ENCODE measurements at places on chromosomes 7 and 10. TPM values are rescaled to one million over a fixed set of nuclear protein-coding genes. Genes with fewer than 3 reads are reported as not detected.

DNA sequence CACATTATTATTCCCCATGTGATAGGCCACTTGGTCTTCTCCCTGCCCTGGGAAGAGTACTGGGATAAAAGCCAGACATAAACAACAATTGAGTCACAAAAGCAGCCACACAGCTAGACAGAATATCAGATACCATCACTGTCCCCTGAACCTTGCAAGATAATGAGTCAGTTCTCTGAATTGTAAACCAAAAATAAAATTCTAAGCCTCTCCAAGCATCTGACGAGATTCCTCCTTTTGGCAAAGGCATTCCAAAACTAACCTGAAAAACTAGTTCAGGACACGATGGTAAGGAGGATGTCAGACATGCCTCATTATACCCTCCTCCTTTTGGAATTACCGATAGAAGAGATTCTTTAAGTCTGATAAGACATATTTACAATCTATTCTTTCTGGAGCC, 450.7 kb downstream of the HTR7 start:
- DNase-seq: no peak

DNA sequence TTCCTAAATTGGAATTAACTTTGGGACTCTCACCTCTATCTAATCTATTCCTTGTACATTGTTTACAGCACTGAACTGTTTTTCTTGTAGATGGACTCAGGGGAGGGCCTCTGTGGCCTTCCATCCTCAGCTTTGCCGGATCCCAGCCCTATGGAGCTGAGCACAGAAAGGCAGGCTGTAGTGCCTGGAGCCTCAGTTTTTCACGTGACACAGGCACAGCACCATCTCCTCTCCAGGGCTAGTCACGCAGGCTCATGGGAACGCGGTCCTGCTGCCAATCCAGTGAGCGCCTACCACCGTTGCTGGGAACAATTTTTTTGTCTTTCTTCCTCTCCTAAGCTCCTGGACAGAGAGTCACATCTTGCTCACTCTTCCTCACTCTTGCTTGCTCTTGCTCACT, 75.6 kb upstream of the DDC start:
- no peak for DNase-seq

DNA sequence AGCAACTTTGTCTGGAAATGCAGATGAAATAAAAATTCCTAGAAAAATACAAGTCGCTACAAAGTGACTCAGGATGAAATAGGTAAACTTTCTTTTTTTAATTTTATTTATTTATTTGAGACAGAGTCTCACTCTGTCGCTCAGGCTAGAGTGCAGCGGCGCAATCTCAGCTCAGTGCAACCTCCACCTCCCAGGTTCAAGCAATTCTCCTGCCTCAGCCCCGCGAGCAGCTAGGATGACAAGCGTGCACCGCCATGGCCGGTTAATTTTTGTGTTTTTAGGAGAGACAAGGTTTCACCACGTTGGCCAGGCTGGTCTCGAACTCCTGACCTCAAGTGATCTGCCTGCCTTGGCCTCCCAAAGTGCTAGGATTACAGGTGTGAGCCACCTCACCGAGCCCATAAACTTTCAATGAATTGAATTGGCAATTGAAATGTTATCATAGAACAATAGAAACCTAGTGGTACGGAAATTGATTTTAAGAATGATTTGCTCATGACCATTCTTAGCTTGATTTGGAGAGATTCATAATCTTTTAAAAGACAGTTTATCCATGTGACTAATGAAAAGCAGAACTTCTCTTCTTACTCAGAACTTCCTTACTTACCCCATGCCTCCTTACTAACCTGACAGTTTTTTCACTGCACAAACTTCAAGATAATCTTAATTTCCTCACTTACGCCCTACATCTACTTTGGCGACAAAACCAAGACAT, 161.7 kb downstream of the FAM107B start:
- no peak for DNase-seq

CPED1 gene
- polyA plus RNA-seq: 35.3 TPM
